Activated T-helper 1 cell treated with anti-CD3 and anti-CD28 coated beads, Interleukin-12 subunit alpha, Interleukin-12 subunit beta, Interleukin-2, Interleukin-4 antibody, amounts not matched to agents 30 ng/mL and 10 ng/mL and 1 ng/mL, durations not matched to agents 14 hours and 24 hours and 36 hours (primary cell): ENCODE measurements at places on chromosomes 4 and X. TPM values are rescaled to one million over a fixed set of nuclear protein-coding genes. Genes with fewer than 3 reads are reported as not detected.

DNA sequence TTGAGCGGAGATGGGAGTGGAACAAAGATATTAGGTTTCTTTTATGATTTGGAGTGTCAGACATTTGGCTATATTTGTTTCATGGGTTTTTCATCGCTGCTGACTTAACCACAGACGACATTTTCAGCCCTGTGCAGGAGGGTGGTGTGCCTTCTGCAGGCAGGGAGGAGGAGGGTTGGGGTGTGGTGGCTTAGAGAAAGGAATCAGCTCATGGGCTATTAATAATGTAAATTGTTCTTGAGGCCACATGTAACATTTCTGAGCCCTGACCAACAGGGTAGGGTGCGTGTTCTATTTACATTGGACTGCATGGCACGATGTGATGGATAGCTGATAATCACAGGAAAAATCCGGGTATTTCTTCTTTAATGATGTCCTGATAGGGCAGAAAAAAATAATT is 67.6 kb downstream of the POLA1 start:
- DNase-seq, result no peak

- no peak for DNase-seq
These were observed 313.8 kb downstream of the CAMK2D start for GRCh38 chr4:113447769-113448168.

- no peak for DNase-seq
These were observed 62.7 kb downstream of the SLC9A6 start for GRCh38 chrX:136047969-136048368.

DNA sequence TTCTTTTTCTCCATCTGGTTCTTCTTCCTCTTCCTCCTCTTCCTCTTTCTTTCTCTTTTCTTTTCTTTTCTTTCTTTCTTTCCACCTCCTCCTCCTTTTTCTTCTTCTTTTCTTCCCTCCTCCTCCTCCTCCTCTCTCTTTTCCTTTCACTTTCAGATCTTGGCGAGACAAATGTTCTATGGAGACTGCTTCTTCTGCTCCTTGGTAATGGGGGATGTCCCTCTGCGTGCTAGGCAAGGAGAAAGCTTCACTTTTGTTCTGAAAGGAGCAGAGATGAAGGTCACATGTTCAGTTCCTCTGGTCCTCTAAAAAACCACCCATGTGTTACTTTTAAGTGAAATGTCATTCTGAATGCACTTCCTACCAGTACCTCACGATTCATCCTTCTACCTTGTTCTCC is 33.2 kb downstream of the NBDY start:
- no peak for DNase-seq

GRCh38 chr4:153468587-153468986 is 2.4 kb downstream of the TMEM131L start:
- DNase-seq, result no peak

MAGEA10 gene
- not detected in 2 replicates for total RNA-seq

DNA sequence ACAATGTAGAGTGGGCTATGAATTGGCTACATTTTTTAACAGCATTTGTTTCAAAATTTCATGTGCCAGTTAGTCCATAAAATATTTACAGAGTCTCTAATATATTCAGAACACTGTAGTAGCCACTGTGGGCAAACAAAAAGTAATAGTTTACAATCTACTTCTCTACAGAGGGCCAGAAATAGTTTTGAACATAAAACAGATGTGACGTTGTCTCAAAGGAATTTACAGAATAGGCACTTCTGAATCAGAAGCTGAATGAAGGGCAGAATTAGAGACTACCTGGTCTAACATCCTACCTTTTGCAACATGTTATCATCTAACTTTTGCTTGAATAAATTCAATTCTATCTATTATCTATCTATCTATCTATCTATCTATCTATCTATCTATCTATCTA is 811.9 kb upstream of the EPHA5 start:
- DNase-seq, result no peak

DNA sequence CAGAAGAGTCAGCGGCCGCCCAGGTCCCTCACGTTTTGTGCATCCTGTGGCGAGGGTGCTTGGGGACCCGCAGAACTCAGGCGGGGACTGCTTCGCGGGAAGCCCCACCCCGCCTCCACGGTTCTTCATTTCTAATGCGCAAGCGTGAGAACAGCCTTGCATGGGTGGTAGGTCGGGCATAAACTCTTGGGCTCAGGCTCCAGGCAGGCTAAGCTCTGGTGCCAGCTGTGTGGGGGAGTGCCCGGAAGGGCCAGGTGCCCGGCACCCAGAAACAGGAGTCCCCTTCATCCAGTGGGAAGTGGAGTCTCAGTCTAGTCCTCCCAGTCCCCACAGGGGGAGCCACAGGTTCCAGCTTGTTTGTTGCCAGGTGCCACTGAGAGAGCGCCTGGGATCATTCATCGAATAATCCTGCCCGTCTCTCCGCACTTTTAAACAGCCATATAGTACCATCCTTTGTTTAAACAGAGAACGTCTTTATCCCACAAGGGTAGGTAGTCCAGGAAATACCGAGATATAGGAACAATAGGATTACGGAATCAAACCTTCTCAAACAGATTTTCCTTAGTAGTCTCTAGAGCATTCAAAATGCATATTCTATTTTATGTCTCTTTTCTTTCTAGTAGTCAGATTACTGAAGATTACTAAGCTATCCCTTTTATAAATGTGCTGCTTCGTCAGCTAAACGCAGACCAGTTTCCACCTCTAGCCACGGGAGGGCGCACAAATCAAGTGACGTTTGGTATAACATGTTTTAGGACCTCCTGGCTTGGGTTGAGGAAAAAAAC is 12.7 kb upstream of the RBBP7 start:
- peak; percentile 31 for DNase-seq

DNA sequence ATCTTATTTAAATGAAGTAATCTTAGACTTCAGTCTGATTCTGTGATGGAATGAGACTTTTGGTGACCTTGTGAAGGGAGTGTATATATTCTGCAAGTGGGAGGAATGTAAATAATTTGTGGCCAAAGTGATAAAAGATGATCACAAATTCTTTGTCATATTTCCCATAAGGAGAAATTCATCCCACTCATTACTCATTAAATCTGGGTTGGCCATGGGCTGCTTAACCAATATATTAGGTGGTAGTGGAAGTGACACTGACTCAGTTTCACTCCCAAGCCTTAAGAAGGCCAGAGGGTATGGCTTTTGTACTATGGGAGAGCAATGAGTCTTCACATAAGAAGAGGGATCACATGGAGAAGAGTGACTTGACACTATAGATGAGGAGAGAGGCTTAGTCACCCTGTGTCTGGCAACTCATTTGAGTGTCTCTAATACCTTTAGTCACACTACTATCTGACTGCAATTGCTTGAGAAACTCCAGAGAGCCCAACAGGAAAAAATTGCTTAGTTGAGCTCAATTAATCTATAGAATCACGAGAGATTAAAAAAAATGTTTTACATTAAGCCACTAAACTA is 408.2 kb upstream of the PITX2 start:
- DNase-seq, result no peak

TMPRSS11B gene
- not detected in 2 replicates for total RNA-seq

FDCSP gene
- total RNA-seq, result not detected in 2 replicates

DNA sequence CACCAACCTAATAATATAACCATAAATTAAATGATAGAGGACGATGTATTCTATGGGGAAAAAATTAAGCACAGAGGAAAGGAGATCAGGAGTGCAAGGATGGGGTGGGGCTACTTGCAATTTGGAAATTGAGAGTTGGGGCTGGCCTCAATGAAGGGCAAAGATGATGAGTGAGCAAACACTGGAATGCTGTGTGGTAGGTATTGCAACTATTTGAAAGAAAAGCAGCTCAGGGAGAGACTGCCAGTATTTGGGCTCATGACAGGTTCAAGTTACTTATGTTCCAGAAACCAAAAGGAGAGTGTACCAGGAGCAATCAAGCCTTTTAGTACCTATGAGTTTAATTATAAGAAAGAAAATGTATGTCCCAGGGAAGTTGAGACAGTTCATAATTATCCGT is 47.4 kb downstream of the ASIC5 start:
- DNase-seq, result no peak
